Stimulated activated memory B cell treated with anti-CD40 and anti-IgM and Interleukin-4, amounts not matched to agents 10 μg/mL and 1 μg/mL and 100 μg/mL, for 72 hours (primary cell): ENCODE measurements at places on chromosomes 7 and 10.
A peak's percentile ranks its signal among the peaks of the same experiment; 100 is the strongest.

DNA sequence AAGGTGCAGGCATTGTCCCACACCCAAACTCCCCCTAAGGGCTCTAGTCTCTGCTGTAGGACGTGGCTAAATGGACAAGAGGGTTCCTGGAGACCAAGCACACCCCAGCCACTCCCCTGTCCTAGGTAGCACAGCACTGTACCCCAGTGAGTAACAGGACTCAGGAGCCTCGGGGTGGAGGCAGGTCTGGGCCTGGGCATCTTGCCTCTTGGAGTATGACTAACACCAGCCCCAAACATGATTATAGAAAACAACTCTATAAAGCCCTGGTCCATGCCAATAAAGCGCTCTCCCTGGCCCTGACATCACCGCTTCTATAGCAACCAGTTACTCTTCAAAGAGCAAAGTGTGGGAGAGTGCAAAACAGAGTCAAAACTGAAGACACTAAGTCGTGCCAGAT lies 195.0 kb downstream of the CALN1 start:
- ATAC-seq: no peak

DNA sequence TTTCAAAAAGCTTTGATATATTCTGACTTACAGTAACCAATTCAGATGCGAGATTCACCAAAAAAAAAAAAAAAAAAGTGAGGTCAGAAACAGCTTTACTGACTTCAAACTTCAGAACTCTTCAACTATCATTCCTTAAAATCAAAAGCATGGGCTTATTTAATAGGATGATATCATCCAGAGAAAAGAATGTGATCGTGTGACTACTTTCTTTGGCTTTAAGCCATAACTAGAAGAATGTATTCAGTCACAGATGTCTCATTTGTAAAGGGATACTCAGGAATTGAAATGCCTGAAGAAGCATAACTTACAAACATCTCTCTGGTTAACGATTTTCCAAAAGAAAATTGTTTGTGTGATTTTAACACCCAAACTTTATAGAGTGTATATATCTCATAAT lies 11.5 kb downstream of the TPK1 start:
- no peak for ATAC-seq

DNA sequence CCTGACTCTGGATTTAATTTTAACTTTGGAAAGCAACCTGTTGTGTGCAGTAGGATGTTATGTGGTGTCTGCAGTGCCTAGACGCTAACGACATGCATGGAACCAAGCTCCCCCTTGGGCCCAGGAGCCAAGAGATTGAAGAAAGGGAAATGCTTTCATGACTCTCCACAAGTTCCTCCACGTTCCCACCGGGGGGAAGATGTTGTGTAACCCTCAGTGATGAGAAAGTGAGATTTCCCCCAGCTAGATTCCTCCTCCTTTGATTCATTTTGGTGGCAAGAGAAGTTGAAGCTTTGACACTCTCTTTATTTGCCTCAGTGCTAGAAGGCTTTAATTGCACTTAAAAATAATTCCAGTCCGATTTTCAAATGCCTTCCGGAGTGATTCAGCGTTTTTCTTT lies 157.9 kb upstream of the INSYN2A start:
- ATAC-seq: no peak

DNA sequence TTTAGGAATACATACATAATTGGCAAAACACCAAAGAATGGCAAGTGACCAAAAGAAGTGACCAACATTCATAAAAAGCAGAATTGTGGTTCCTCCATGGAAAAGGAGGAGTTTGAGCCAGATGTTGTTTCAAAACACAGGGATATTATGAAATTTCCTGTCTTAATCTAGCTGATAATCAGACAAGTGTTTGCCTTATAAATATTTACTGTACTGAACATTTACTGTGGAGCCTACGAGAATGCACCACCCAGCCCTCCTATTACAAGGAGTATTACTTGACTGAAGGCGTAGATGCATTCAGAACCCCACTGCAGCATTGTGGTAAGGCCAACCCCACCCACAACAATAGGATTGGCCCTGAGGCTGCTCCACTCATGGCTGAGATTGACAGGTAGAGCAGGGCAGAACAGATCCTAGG lies 118.9 kb downstream of the AKR1D1 start:
- no peak for ATAC-seq

- ATAC-seq: peak; percentile 91
Observed at GRCh38 chr7:13057462-13058200, 370.2 kb downstream of the ARL4A start.

DNA sequence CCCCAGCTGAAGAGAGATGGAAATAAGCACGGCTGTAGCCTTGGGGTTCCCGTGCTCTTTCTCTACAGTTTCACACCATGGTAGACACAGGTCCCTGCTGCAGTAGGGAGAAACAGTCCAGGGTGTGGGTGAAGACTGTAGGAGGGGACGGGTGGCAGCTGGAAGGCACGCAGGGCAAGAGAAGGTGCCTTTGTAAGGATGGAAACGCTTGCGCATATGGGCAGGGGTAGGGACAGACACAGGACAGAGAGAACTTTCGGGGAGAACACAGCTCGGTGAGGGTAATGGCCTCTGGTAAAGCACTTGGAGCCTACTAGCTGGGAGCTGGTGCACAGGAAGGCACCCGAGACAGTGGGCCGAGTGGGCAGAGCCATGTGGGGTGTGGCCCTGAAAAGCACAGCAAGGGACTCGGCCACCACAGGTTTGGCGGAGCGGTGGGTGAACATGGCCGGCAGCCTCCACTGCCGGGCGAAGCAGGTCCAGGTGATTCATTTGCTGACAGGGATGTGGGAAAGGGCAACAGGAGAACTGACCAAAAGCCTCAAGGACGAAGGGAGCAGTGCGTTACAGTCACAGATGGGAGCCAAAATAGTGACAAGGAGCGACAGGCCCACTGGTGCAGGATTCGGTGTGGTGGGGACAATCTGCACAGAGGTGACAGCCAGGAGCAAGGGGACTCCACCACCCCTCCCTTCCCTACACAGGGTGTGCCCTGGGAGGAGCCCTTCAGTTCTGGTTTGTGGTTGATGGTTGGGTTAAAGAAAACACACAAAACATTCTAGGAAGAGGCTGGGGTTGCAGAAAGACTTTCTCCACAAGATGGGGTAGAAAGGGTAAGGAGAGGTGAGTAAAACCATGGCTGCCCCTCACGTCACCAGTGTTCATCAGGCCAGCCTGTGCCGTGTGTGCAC lies 97.1 kb downstream of the VOPP1 start:
- ATAC-seq: no peak

- no peak for ATAC-seq
Observed at GRCh38 chr10:13650961-13651360, 64.2 kb downstream of the PRPF18 start.

DNA sequence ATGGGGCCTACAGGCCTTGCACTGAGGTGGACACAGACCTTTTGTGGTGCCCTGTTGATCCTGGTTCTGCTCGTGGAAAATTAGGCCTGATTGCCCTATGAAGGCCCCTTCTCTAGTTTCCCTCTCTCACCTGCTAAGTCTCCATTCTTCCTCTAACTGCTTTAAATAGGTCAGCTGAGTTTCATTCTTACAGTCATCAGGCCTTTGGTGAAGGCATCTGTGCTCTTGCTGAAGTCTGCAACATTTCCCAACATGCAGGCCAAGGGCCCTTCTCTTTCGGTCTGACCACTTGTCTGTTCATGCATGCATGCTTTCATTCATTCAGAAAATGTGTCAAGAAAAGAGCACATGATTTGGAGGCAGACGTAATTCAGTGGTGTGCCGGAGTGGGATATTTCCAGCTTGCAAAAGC lies 244.0 kb downstream of the BUB3 start:
- peak; percentile 86 for ATAC-seq

DNA sequence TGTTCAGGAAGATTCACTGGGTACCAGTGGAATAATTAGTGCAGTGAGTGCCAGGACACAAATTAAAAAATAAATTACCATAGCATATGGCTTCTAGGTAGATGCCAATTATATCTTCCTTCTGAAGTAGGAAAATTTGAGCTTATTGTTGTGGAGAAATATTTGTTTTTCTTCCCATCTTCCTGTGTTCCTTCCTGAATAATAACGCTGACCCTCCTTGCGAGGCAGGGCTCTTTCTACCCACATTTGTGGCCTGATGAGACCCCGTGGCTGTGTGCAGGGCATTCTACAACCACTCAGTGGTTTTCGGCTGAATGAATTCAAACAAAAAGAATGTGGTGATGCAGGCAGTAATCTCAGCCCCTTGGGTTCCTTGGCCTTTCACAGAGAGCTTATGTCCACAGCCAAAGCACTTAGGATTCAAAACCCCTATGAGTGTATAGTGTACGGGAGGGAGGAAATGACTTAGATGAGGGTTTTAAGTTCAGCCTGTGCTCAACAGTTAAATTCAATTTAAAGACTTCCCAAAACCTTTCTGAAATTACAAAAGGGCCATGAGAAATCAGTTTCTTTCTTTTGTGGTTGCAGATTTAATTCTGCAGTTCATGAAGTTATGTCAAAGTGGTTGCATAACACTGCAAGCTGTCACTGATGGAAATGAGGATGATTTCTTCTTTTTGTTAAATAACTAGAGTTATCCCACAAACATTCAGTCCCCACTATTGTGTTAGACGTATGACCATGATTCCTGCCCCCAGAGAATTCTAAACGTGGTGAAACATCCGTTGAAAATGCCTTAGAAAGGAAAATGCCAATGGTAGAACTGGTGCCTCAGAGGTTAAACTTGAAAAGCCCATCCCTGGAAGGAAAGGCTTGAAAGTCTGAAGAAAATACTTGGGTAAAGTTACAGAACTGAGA lies 255.3 kb downstream of the FZD1 start:
- no peak for ATAC-seq

- ATAC-seq: no peak
Observed at GRCh38 chr7:93756890-93757289, 133.7 kb downstream of the TFPI2 start.

GRCh38 chr10:67114945-67115344 lies 189.1 kb downstream of the LRRTM3 start:
- no peak for ATAC-seq

DNA sequence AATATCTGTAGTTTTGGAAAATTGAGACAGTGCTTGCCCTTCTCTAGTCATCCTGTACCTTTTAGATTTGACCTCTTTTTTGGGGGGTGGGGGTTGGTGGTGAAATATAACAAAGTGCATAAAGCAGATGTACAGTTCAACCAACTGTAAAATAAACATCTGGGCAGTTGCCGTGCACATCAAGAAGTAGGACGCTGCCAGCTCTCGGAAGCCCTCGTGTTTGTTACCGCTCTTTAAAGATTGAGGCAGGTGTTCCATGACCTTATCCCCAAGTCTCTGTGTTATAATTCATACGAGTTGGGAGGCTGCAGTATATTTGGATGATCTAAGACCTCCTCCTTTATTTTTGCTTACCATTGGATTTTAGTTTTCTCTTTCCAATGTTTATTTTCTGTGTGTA lies 55.1 kb downstream of the SDK1 start:
- ATAC-seq: no peak

- no peak for ATAC-seq
Observed at GRCh38 chr7:38699471-38699870, 68.3 kb upstream of the AMPH start.

DNA sequence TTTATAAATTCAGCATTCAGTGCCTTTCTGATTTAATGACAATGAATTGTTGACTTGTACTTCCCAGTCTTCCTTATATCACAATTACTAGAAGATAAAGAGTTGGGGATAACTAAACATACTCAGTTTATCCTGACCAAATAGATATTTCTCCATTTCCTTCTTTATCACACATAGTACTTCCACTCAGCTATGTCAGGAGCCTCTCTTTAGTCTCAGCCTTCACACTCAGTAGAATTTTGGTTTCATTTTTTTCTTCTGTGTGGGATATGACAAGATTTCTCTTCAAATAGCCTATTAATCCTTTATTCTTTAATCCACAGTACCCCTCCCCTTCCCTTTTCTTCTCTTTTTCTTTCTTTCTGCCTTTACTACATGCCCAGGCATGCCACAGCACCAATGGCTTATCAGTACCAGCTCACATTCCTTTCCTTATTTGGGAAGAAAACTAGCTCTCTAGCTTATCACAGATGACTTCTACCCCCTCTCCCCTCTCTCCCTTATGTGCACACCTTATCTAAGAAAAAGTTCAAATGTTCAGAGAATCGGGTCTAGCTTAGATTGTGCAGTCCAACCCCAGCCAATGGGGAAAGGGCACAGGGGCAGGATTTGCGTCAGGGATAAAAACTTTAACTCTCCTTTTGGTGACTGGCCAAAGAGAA lies 109.0 kb downstream of the PHF14 start:
- ATAC-seq: no peak

DNA sequence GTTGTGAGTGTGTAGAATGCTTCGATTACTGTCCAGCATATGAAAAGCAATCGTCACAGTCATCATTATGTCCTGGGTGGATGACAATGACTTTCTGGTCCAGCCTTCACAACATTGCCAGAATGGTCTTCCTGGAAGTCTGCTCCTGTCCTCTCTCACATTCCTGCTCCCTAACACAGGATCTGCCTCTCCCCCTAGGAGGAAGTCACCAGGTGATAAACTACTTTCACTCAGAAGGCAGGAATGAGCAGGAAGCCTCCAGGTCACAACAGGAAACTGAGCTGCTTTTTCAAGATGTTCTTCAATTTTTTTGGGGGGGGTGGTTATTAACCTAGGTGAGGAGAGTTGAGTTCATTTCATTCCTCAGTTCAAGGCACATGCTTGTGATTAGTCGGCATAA lies 13.6 kb upstream of the GPNMB start:
- no peak for ATAC-seq

DNA sequence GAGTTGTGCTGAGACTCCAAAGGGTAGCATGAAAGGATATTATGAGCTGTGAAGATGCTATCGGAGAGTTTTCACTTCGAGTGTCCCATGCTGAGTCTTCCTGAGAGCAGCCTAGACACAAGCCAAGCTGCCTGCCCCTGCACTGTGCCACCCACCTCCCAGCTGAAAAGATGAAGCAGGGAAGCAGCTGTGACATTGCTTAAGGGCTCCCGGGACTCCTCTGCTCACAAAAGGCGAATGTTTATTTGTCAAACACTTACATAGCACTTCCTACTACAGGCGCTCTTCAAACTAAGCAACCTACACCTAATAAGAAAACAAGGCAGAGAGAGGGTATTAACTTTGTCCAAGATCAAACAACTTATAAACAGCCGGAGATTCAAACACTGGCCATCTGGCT lies 95.6 kb downstream of the OSBPL3 start:
- no peak for ATAC-seq

GRCh38 chr10:112363696-112364688 lies 9.9 kb upstream of the ACSL5 start:
- ATAC-seq: no peak

GRCh38 chr7:50226669-50227068 lies 77.8 kb upstream of the IKZF1 start:
- peak; percentile 48 for ATAC-seq

DNA sequence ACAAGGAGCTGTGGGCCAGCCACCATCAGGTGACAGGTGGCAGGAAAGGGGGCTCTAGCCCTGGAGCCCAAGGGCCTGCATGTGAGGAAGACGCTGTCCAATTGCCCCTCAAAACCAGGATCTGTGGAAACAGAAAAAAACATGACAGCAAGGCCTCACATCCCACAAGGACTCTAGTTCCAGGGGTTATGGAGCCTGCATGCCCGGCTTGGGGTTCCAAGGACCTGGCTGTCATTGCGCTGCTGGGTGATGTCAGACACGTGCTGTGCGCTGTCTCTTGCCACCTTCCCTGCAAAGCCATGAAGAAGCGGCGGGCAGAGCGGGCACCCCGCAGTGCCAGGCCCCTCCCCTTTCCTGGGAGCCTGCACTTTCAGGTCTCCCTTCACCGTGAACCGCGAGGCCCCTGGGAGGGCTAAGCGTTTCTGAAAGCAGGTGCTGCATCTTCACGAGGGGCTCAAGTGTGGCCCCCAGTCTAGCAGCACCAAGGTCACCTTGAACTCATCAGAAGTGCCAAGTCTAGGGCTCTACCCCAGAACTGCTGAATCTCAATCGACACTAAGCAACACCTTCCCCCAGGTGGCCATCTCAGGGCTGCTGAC lies 15.1 kb upstream of the CRYGN start:
- ATAC-seq: no peak

GRCh38 chr10:32962521-32962920 lies 4.5 kb upstream of the ITGB1 start:
- ATAC-seq: no peak
